ENCODE measurements at places on chromosomes 3 and 15.

- DNase-seq = no peak
These were observed 22.6 kb downstream of the TBL1XR1 start for GRCh38 chr3:177174607-177175170.

- DNase-seq = no peak
These were observed 5.6 kb upstream of the ABTB1 start for GRCh38 chr3:127667119-127667681.

- DNase-seq = no peak
These were observed 127.0 kb upstream of the ROBO2 start for GRCh38 chr3:76912841-76913383.

DNA sequence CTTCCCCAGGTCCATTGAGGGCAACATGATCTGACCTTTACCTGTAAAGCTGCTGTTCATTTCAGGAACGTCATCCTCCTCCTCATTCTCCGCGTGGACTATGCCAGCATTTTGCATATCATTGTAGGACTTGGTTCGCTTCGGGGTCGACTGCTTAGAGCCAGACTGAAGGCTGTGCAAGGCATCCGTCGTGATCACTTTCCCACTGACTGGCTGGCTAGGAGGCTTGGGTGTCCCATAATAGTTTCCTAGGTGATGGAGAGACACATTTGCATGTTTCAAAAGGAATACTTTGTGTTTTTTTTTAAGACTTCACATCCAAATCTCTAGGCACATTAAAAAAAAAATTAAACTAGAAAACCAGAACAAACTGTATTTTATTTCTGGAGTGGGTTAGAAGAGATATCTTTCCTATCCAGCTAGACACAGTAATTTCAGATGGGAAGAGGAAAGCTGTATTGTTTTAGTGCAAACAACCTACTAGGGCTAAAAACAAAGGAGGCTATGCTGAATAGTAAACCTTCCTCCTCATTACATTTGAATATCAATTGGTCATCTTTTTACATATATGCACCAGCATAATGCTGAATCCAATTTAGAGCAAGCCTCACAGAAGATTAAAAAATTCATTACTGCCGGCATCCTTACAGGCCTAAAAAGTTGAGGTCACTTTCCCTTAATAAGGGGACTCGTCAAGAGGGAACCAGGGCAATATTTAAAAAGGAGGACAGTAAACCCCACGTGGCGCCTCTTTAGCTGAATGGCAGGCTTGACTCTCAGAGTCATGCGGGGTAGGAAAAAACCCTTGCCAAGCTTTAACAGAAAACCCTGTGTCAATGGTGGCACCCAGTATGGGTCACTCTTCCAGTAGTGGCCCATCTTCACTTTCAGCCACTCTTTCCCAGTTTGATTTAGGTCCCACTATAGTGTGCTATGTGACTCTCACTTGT, 559.9 kb downstream of the MAGI1 start:
- no peak for DNase-seq

GRCh38 chr3:59426821-59427565, 377.2 kb upstream of the CFAP20DC start:
- DNase-seq = no peak

- DNase-seq = no peak
These were observed 333.9 kb upstream of the ARPP21 start for GRCh38 chr3:35305406-35305805.

GRCh38 chr15:44101944-44102343, 93.1 kb downstream of the FRMD5 start:
- no peak for DNase-seq

DNA sequence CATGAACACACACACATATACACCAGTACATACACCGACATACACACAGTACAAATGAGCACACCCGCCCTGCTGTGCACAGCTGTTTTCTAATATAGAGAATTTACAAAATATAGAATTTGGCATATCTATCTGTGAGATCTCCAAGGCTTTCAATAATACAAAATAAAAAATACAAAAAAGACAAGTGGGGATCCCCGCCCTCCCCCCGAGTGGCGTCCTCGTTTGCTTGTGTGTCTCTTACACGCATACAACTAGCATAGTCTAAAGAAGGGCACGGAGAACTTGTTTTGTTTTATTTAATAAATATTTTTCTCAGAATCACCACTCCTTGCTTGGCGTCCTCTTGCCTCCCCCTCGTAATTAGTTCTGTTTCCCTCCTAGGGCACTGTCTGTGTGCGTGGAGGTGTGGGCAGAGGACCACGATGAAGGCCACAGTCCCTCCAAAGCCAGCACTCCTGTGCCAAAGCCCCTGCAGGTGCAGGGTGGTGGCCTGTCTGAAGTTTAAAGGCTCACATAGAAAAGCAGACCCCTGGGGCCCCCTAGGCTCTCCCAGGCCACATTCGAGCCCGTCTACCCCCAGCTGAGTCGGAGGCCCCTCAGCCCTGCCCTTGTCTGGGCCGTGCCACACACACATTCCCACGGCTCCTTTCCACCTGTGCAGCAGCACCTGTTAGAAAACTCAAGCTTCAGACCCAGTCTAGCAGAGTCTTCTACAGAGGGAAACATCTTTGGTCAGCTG, 82.1 kb downstream of the SEC22A start:
- DNase-seq = no peak

GRCh38 chr3:157754451-157754850, 251.2 kb upstream of the VEPH1 start:
- DNase-seq = no peak

GRCh38 chr3:40302784-40303183, 6.7 kb upstream of the EIF1B start:
- no peak for DNase-seq

- no peak for DNase-seq
These were observed 105.1 kb upstream of the UBE2E1 start for GRCh38 chr3:23700616-23701015.

- no peak for DNase-seq
These were observed 919.0 kb upstream of the ALCAM start for GRCh38 chr3:104447681-104448080.

- no peak for DNase-seq
These were observed 146.1 kb upstream of the LPP start for GRCh38 chr3:188007897-188008296.

- no peak for DNase-seq
These were observed 154.4 kb downstream of the PEX5L start for GRCh38 chr3:179882292-179882691.

GRCh38 chr3:51336261-51336660, 48.8 kb upstream of the MANF start:
- DNase-seq = no peak

DNA sequence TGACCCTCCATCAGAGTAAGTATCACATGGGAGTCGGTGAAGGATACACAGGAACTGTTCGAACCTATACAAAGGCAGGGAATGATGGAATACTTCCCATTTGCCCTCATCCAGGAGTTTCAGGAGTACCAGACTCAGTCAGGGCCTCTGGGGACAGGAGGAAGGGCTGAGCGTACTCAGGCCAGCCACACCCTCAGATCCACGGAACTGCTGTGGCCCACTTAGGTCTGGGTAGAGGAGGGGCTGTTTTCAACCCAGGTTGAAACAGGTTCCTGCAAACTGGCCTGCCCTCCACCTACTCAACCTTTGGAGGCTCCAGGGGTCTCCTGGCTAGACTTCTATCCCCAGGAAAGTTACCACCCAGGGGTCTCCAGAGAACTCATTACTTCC, 6.7 kb upstream of the IGDCC3 start:
- DNase-seq = no peak

DNA sequence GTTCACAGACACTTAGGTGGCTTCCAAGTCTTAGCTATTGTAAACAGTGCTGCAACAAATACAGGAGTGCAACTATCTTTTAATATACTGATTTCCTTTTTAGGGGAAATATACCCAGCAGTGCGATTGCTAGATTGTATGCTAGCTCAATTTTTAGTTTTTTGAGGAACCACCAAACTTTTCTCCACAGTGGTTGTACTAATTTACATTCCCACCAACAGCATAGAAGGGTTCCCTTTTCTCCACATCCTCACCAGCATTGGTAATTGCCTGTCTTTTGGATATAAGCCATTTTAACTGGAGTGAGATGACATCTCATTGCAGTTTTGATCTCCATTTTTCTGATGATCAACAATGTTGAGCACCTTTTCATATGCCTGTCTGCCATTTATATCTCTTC, 58.9 kb downstream of the ZNF148 start:
- DNase-seq = no peak

DNA sequence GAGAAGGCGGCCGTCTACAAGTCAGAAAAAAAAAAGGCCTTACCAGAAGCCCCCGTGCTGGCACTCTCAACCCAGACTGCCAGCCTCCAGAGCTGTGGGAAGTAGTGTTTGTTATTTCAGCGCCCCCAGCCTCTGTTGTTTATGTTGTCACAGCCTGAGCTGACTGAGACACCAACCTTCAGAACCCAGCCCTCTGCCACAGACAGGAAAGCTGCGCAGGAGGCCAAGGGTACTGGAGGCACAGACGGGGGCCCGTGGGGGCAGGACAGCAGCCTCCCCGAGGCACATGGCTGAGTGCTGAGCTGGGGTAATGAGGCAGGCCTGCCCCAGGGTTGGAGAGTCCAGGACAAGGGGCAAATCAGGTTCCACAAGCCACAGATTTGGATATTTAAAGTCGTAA, 33.7 kb downstream of the HCN4 start:
- DNase-seq = no peak

DNA sequence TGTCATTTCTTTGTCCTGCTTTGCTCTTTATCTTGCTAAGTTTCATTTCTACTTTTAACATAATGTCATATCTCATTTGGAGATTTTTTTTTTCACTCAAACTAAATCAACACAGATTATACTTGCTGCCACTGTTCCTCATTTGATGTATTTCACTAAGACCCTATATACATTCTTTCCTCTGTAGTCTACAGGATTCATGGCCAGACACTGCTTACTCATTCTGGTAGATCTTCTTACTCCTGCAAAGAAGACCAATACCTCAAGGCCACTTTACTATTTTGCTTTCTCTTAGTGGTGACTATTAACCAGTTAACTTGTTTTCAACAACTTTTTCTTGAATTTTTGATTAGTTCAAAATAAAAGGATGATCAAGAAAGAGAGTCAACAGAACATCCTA, 26.6 kb downstream of the SLC24A5 start:
- DNase-seq = no peak

GRCh38 chr15:24786347-24786746, 110.8 kb downstream of the NPAP1 start:
- DNase-seq = no peak

DNA sequence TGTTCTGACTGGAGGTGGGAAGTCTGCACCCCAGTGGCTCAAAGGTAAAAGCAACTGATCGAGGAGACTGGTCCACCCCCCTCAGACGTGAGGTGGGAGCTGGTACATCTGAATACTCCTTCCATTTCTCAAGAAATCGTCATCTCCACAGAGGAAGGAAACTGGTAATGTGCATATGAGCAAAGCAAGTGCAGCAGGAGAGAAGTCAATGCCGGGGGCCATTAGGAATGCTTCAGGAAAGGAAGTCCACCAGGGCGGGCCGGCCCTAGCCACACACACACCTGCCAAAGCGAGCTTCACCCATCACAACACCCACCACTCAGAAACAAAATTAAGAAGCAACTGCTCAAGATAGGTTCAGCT, 8.5 kb downstream of the TBC1D2B start:
- no peak for DNase-seq

DNA sequence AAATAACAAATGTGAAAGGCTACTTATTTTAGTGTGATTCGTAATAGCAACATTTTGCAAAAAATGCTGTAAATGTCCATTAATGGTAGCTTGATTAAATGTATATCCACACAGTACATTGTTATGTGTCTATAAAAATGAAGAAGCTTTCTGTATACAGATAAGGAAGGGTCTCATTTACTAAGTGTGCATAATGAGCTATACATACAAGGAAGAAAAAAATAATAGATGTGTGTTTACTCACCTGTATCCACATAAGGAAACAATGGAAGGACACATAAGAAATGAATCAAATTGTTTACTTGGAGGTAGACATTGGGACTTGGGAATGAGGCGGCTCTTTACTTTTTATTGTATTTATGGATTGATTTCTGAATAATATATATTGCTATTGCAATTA, 34.9 kb downstream of the MED12L start:
- DNase-seq = no peak

DNA sequence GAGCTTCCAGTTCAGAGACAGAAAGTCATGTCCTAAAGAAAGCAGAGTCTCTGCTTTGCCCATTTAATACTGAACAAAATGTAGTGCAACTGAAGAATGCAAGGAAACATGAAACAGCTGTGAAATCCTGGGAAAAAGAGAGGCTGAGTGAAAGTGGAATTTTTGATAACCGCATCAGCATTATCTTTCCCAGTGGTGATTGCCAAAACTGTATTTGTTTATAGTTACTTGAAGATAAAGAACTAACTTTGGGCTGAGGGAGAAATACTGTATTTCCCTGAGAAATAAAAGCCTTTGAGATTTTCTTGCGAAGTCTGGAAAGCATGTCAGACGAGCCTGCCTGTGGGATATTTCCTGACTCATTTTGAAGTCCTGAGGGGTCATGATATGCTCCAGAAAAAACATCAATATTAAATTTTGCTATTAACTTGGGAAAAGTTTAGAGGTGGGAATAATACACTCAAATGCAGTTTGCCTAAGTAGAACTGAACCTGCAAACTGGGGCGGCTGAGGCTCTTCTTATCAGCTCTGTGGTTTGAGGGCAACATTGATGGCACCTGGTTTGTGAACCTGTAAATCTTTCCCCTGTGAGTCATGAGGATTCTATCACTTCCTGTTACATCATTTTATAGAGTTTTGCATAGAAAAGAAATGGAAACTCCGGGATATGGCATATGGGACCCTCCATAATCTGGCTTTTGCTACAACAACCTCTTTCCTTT, 855.3 kb downstream of the MCTP2 start:
- DNase-seq = no peak

- DNase-seq = no peak
These were observed 118.7 kb upstream of the KLHL25 start for GRCh38 chr15:85913461-85913860.

DNA sequence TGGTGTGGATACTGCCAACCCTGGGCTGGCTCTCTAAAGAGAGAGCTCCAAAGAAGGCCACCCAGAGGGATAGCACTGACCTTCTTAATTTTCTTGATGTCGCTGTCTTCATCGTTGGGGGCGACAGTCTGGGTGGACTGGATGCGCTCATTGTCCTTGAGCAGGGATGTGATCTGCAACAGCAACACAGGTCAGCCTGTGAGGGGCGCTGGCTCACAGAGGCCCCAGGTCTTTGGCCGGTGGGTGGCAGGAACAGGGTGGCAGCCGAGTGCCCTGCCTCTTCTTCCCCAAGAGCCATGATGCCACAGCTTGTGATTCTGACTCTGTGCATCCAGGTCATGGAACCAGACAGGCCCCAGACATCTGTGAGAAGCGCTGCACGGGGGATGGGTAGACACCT, 41.2 kb downstream of the RASGRF1 start:
- no peak for DNase-seq

DNA sequence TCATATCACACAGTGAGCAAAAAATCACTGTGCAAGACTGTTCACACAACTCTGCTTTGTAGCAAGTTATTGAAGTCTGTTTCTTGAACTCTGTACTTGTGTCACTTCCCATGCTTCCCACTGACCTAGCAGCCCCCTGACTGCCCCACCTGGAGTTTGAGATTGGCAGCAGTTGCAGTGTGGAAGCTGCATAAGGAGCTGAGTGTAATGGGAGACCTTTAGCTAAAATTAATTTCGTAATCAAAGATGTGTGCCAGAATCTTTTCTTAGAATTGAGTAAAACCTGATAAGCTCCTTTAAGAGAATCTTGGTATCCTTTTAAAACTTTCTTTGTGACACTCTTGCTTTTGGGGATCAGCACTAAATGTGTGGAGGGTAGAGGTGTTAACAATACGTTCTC, 42.8 kb downstream of the NKIRAS1 start:
- DNase-seq = no peak

- DNase-seq = no peak
These were observed 156.7 kb downstream of the KLF13 start for GRCh38 chr15:31483053-31483985.

All from stimulated activated CD4-positive, alpha-beta T cell treated with anti-CD3 and anti-CD28 coated beads, TNF-alpha, amount 100 ng/mL, for 4 hours (primary cell).